Naive thymus-derived CD4-positive, alpha-beta T cell (primary cell): ENCODE measurements at places on chromosomes 6 and 20. TPM values are rescaled to one million over a fixed set of nuclear protein-coding genes. Genes with fewer than 3 reads are reported as not detected.

SH3BGRL2 gene
- 1.8 TPM for total RNA-seq

CLPSL1 gene
- total RNA-seq, result not detected

- no peak for DNase-seq
These were observed 13.3 kb upstream of the SGK1 start for GRCh38 chr6:134331256-134331655.

GRCh38 chr20:20594171-20594530 is 118.3 kb downstream of the RALGAPA2 start:
- DNase-seq, result no peak

DNA sequence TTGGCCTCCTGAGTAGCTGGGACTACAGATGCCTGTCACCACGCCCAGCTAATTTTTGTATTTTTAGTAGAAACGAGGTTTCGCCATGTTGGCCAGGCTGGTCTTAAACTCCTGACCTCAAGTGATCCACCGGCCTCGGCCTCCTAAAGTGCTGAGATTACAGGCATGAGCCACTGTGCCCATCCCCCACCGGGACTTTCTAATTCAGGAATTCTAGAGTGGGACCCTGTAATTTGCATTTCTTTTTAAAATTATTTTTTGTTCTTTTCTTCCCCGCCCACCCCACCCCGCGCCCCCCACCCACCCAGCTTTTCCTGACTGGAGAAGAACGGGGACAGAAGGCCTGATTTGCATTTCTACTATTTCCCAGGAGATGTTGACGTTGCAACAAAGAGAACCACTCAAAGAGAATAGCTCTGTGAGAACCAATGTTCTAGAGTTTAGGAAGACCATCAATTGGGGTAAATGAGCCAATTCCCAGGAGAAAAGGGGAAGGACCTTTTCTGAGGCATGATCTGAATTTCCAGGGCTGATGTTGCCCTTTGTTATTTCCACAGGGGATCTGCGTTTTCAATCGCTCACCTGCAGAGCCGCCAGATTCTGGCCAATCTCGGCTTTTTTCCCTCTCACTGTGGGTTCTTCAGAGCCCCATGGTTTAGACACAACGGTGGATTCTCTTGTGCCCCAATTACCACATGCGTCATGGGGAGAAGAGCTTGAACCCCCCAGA is 33.2 kb upstream of the TFAP2C start:
- DNase-seq, result no peak

- no peak for DNase-seq
These were observed 264.4 kb downstream of the HACE1 start for GRCh38 chr6:104595311-104595820.

GRCh38 chr6:145042559-145042958 is 692.8 kb downstream of the EPM2A start:
- no peak for DNase-seq

GRCh38 chr6:36094753-36095496 is 35.4 kb upstream of the MAPK13 start:
- DNase-seq, result peak; percentile 81

DNA sequence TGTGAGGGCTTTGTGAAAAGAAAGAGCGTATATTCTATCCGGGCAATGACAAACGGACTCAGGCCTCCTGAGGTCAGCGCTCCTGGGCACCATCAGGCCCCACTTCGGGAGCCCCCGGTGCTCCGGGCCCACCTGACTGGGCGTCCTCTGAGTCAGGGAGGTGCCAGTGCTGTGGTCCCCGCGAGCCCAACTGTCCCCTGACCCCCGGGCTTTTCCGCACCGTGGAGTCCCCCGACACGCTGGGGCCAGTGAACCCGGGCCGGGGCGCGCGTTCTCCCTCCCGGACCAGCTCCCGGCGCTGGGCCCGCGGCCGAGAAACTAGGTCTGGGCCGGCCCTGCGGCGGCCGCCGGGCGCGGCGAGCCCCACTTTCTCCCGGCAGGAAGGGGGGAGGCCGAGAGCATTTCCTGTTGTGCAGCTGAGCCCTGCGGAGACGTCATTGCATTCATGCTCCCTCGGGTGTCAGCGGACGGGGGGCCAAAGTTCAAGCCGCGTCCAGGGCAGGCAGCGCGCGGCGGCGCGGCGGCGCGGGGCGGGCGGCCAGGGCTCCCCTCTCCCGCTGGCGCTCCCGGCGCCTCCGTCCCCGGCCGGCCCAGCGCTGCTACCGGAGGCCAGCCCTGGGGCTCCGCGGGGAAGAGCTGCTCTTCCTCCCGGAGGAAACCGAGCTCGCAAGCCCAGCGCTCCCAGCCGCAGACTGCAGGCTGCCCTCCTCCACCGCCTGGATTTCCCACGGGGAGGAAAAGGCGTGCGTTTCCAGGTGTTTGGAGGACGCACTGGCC is 18.3 kb downstream of the HIVEP2 start:
- DNase-seq, result peak; percentile 86

GRCh38 chr6:105618247-105618646 is 215.4 kb upstream of the PREP start:
- DNase-seq, result no peak

GRCh38 chr6:166650824-166651807 is 24.1 kb upstream of the RPS6KA2 start:
- no peak for DNase-seq
